Left colon (tissue), 2 donors: ENCODE measurements at places on chromosomes 2 and 18.

DNA sequence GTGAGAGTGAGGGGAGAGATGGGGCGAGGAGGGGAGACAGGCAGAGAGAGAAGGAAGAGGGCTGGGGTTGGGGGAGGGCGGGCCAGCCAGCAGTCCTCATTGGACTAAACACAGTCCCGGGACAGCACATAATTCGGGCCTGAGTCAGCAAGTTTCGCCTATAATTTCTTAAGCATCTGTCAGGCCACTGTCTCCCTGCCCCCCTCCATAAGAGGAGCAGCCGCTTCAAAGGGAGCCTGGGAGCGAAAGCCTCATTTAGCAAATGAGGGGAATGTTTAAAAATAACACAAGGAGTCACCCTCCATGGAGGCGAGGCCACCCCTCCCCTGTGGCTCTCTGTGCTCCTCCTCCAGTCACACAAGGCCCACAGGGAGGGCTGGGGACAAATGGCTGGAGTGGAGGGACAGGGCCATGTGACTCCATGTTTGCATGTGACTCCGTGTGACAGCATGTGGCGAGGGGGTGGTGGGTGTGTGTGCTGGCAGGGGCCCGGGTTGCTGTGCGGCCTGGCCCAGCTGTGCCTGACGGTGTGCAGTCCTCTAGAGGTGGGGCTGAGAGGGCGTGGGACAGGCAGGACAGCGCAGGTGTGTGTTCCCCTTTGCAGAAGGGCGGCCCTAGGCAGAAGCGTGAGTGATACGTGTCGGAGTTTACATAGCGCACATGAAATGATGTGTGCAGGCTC is 162.4 kb downstream of the CELF4 start:
- no peak for DNase-seq

GRCh38 chr2:236986524-236987330 is 99.0 kb upstream of the COPS8 start:
- no peak for DNase-seq

DNA sequence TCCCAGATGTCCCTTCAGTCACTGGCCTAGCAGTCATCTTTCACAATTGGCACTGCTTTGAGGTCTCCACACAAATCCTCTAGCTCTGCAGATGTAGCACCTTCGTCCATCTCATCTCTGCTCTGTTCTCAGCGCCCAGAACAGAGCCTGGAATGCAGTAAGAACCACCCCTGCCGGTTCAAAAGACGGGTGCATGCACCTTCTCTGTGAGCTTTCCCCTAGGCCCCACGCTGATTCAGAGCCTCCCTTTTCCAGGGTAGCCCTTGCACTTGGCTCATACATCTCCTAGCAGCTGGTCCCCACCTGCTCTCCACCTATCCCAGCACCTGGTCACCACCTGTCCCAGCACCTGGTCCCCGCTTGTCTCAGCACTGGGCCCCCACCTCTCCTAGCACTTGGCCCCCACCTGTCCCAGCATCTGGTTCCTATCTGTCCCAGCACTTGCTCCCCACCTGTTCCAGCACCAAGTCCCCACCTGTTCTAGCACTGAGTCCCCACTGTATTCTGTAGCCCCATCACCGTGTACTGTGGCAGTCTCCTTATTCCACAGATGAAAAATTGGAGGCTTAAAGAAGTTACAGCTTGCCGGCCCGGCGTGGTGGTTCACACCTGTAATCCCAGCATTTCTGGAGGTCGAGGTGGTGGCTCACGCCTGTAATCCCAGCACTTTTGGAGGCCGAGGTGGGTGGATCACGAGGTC is 4.7 kb upstream of the KCNF1 start:
- no peak for DNase-seq

DNA sequence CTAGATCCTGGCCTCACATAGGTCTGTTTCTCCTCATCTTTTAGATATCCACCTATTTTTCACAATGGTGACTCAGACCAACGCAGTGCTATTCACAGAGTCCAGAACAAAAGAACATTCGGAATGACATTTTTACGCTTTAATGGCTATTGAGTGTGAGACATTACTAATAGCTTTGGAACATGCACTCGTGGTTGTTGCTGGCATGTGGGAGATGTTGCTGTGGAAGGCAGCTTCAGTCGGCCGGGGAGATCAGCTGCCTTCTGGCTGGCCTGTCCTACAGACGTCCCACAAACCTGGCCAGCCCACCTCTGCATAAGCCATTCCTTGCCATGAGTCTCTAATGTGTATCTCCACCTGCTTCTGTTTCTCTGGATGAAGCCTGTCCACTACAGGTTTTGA is 3.4 kb downstream of the MBP start:
- no peak for DNase-seq

DNA sequence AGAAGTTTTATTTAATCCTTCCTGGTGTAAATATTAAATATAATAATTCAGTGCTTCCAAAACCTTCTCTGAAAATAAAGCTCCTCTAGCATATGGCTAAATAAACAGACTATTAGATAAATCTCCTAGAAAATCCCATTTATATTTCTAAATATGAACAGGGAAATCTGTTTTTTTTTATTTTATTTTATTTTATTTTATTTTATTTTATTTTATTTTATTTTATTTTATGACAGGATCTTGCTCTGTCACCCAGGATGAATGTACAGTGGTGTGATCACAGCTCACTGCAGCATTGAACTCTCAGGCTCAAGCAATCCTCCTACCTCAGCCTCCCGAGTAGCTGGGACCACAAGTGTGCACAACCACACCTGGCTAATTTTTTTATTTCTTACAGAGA is 673.5 kb downstream of the IRS1 start:
- DNase-seq: no peak

DNA sequence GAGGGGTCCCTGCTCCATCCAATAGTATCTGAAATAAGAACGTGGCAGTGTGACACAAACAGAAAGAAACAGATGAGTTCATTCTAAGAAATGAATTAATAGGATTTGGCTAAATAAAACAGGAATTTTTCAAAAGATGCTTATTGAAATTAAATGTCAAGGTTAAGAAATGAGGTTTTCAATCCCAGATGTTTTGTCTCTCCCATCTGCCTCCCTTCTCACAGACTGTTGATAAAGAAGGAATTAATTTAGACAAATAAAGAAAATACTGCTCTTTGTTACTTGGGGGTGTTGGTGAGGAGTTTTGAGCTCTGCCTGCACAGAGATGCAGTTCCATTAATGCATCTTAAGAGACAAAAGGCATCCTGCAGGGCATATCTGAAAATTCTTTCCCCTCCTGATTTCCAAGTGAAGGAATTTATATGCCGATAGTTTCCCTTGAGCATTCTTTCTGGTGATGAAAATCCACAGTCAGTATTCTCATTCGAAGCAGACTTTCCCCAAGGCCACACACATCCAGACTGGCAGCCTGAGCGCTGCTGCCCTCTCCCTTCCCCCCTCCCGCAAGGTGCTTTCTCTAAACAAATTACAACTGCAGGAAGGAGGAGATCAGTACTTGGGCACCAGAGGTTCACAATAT is 385.4 kb upstream of the RND3 start:
- no peak for DNase-seq

GRCh38 chr2:7045601-7046590 is 128.7 kb downstream of the RNF144A start:
- DNase-seq: no peak

GRCh38 chr2:8575834-8576423 is 105.9 kb upstream of the ID2 start:
- DNase-seq: no peak

DNA sequence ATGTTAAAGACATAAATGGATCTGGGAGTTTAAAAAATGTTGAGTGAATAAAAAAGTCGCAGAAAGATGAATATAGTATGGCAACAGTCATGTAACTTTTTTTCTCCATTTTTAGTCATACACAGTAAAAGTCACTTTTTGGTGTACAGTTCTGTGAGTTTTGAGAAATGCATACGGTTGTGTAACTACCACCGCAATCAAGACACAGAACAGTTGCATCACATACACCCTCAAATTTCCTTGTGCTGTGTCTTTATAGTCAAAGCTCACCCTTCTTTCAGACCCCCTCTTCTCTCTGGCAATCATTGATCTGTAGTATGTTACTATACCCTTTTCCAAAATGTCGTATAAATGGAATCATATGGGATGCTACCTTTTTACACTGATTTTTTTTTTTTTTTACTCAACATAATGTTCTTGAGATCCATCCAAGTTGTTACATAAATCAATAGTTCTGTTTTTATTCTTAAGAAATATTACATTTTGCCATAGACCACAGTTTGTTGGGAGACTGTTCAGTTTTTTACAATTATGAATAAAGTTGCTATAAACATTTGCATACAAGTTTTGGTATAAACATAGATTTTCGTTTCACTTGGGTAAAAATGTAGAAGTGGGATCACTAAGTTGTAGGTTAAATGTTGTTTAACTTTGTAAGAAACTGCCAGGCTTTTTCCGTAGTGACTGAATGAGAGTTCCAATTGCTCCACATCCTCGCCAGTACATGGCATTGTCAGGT is 35.4 kb upstream of the AGFG1 start:
- DNase-seq: no peak

DNA sequence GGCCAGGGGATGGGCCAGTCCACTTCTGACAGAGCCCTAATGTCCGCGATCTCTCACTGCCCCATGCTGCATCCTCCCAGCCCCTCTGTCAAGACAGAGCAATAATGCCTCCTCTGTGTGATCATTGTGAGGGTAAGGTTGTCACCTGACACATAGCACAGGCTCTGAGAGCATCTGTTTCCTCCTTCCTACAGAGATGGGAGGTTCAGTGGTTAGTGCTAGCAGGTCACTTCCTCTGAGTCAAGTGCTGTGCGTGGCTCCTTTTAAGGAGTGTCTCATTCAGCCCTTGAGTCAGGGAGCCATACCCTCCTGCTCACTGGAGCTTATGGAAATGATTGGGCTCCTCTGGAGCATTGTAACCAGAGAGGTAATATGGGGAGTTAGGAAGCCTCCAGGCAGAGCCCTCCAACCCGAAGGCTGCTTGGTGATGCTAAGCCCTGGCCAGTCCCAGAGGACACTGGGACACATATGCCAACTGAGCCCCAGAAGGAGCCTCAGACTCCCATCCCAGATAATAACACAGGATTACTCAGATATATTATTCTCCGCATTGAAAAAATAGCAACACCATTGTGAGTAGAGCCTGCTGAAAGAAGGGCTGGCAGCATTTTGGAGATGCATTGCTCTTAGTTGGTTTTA is 189.0 kb downstream of the GALNT1 start:
- DNase-seq: no peak

- DNase-seq: no peak
These were observed 319.7 kb downstream of the SOX11 start for GRCh38 chr2:6011921-6012320.

DNA sequence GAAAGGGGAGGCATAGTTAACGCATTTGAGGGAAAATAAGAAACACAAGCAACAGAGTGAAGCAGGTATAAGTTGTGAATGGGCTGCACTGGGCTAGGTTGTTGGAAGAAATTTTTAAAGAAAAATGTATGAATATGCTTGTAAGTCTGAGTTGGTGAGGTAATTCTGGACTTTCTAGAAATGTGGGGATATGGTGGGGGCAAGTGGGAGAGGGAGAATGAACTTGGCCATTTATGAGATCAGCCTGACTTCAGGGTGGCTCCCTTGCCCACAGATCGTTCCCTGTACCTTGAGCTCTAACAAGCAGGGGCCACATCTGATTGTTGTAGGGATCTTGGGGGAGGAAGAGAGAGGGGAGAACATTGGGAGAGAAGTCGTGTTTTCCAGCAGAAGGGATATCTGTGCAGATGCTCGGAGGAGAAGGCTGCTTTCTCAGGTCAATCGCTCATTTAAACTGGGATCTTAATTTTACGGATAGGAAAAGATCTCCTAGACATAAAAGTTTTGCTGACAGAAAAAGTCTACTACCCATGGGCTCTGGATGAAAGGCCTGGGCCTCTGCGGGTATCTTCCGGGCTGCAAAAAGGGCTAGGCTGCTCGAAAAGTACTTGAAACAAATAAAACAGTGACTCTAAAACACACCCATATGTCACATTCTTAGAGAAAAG is 42.5 kb upstream of the FZD5 start:
- no peak for DNase-seq

DNA sequence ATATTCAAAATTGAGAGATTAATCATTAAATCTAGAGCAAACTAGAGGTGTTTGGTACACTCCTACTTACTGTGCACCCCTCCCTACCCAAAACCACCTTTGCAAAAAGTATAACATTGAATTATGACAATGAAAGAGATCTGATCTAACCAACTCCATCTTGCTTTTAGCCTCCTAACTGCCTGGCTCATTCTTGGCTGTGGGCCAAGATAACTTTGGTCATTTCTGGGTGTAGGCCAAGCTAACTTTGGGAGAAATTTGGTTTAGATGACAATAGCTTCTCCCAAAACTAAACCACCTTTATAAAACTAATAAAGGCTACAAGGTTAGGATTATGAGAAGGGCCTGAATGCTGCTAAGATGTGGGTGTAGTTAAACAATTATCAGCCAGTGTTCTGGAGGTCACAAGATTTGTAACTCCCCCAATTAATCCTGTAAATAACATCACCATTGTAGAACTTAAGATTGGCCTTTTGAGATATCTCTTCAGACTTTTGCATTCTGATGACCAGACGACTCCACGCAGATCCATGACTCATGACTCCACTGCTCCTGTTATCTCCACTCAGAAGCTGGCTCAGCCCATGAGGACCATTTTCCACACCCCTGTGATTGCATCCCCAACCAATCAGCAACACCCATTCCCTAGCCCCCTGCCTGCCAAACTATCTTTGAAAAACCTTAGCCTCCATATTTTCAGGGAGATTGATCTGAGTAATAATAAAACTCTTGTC is 160.2 kb downstream of the FBXO15 start:
- DNase-seq: no peak

DNA sequence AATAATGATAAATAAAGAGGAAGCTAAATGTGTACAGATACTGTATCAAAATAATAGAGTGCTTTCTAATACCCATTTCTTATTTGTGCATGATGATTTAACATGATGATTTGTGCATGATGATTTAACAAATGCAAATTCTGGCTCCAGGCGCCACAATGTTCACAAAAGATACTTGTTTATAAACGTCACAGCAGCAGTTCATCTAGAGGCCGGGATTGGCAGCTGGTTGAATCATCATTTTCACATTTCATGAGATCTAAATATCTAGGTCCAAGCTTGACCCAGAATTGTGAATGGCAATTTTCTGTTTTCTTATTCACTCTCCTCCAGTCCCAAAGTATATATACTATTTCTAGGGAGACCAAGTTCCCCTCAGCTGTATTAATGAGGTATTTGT is 322.0 kb downstream of the SUCLG1 start:
- DNase-seq: no peak

- no peak for DNase-seq
These were observed 48.9 kb upstream of the CNTNAP5 start for GRCh38 chr2:123976054-123976648.

- DNase-seq: no peak
These were observed 102.3 kb downstream of the NRXN1 start for GRCh38 chr2:50929661-50930060.

GRCh38 chr2:112718863-112719370 is 1.9 kb upstream of the NT5DC4 start:
- no peak for DNase-seq

DNA sequence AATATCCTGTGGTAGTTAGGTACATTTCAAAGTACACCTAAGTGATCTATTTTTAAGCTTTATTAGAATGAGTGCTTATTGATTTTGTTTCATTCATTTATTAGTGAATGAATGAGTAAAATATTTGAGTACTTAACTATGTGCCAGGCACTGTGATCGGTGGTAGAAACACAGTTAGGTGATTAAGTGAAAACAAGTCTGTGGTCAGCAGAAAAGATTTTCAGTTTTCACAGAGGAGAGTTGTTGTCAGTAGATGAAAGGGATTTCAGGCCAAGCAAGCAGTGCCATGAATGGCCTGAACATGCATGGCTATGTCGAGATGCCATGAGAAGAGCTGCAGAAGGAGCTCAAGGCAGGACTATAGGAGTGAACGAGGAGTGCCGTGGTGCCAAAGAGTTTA is 85.9 kb downstream of the SPTBN1 start:
- DNase-seq: no peak

GRCh38 chr2:98870516-98871158 is 65.4 kb downstream of the CRACDL start:
- peak; percentile 23 for DNase-seq
